ENCODE measurements at places on chromosomes 16 and 17.

- no peak for DNase-seq
Observed at GRCh38 chr17:77827039-77827438, 131.5 kb upstream of the TNRC6C start.

- DNase-seq = no peak
Observed at GRCh38 chr17:82668024-82668630, 19.9 kb upstream of the WDR45B start.

DNA sequence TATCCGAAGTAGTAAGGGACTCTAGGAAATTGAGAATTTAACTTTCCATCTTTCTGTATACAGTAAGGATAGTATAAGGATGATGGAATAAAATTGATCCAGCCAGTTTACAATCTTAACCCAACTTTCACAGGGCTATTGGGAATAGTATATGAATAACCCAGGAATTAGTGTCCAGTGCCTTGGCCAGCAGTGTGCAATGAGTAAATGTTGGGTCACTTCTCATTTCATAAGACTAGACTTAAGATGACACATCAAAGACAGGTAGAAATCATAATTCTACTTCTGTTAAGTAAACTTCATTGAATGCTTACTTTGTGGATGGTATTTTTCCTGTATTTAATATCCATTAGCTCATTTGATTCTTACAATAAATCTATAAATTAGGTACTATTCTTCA, 949.6 kb upstream of the GOT2 start:
- no peak for DNase-seq

- no peak for DNase-seq
Observed at GRCh38 chr17:75684924-75685323, 17.8 kb downstream of the SAP30BP start.

DNA sequence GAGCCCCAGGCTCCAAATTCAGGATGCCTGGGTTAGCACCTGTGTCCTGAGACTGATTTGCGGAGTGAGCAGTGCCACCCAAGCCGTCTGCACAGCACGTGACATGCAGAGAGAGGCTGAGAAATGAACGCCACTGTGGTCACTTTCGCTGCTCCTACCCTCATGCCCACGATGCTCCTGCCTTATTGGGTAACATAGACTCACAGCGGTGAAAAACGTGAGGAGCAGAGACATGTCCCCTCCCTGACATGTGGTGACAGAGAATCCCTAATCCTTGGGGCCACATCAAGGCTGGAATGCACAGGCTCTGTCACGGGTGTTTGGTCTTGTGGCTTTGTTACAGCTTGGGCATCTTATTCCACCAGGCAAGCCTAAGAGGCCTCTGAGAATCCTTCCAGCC, 52.1 kb upstream of the CACNG5 start:
- DNase-seq = no peak

DNA sequence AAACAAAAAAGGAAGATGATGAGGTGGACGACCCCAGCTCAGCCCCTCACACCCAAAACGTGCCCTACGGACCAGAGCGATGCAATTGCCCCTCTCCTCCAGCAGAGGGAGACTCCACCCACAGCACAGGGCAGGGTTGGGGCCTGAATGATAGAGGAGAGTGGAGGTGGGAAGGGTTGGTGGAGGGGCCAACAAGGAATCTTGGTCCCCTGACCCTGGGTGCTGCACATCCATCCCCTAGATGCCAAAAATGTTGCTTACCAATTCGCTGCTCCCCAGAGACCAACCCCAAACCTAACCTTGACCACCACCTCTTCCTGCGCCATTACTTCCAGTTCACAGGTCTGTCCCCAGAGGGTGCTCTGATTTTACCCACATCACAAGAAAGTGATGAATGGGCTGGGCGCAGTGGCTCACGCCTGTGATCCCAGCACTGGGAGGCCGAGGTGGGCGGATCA, 12.9 kb downstream of the P2RX5 start:
- no peak for DNase-seq

- peak; percentile 15 for DNase-seq
Observed at GRCh38 chr17:75783069-75783783, 1.4 kb upstream of the UNK start.

GRCh38 chr16:20074099-20074991, 655 bp upstream of the GPR139 start:
- no peak for DNase-seq

- no peak for DNase-seq
Observed at GRCh38 chr16:20122011-20122410, 48.3 kb upstream of the GPR139 start.

GRCh38 chr16:70701998-70702397, 16.1 kb upstream of the MTSS2 start:
- no peak for DNase-seq

DNA sequence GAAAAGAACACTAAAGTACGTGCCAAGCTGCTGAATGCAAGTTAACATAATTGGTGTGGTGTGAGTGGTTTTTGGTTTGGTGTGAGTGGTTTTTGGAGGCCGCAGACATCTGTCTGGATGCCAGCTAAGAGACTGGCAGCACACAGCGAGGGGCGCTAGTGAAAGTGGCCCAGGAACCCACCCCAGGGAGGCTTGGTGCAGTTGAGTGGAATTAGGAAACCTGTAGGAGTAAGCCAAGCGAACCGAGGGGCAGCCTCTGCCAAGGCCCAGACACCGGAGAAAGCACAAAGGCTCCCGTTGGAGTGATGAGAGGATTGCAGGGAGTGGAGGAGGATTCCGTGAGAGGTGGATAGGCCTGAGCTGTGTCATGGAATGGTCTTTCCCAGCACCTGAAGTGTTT, 24.6 kb upstream of the SLC5A11 start:
- no peak for DNase-seq

- no peak for DNase-seq
Observed at GRCh38 chr16:30076276-30076791, 540 bp downstream of the PPP4C start.

- DNase-seq = no peak
Observed at GRCh38 chr16:65061935-65062518, 59.8 kb downstream of the CDH11 start.

DNA sequence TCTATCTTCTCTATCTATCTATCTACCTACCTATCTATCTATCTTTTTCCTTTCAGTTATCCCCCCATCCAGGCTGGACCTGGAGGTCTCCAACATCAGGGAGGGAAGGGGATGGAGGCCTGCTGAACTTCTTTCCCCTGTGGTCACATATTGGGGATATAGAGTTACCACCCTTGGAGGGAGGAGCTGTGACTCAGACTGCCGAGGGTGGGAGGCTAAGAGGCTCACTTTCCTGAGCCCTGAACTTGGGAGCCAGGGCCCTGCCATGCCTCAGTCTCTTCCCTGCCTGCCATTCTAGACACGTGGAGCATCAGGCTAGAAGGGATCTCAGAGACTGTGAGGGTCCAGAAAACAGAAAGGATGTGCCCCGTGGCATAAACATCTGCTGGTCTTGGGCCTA, 8.4 kb downstream of the LRRC3C start:
- DNase-seq = no peak

GRCh38 chr16:48137822-48138221, 18.0 kb downstream of the ABCC12 start:
- no peak for DNase-seq

GRCh38 chr16:63650550-63650949, 1471.3 kb downstream of the CDH11 start:
- no peak for DNase-seq

- no peak for DNase-seq
Observed at GRCh38 chr17:3318336-3318735, 20.2 kb upstream of the OR3A1 start.

DNA sequence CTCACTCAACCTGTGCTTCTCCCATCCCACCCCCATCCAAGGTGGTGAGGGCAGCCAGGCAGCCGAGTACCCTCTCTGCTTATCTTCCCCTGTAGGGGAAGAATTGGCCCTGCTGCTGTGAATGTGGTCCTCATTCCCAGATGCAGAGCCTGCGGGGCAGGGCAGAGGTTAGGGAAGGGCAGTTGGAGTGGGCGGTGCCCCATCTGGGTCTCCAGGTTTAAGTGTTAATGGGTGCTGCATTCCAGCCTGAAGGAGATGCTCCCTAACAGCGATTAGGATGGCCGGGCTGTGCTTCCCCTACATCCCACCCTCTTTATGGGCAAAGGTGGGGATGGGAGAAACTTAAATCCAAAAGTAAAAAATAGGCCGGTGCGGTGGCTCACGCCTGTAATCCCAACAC, 12.1 kb downstream of the TMEM95 start:
- DNase-seq = no peak

DNA sequence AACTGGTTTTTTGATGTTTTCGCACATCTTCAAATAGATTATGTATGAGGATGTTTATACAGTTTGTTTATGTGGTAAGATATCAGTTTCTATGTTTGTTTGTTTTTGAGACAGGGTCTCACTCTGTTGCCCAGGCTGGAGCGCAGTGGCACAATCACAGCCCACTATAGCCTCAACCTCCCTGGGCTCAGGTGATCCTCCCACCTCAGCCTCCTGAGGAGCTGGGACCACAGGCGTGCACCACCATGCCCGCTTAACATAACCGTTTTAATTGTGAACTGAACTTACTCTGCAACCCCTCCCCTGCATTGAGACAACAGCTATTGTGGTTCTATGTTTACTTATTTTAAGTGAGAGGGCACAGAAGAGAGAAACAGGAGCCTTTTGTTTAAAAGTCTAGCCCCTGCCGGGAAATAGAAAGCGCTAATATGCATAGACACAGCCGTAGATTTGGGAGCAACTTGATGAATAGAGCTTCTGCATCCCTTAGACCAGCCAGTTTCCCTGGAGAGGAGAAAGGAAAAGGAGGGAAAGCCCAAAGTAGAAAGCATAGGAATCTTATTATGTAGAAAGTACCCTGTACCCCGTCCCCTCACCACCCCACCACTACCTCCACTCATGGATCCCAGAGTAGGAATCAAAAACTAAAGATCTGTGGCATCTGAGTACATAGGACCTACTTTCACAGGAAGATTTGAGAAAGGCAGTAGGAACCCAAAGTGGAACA, 19.6 kb upstream of the APPBP2 start:
- no peak for DNase-seq

DNA sequence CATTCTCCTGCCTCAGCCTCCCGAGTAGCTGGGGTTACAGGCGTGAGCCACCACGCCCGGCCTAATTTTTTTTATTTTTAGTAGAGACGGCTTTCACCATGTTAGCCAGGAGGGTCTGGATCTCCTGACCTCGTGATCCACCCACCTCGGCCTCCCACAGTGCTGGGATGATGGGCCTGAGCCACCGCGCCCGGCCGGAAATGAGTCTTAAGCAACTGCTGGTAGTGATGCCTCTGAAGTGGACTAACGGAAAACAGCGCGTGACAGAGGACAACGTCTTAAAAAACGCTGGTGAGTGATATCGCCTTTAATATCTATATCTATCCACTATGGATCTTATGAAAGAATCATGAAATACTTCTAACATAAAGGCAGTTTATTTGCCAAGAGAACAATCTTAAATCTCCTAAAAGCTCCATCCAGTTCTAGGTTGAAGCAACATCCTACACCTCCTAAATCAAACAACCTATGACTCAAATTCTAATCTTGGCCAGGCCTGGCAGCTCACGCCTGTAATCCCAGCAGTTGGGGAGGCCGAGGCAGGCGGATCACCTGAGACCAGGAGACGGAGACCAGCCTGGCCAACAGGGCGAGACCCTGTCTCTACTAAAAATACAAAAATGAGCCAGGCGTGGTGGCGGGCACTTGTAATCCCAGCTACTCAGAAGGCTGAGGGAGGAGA, 69.8 kb downstream of the NXN start:
- DNase-seq = no peak

DNA sequence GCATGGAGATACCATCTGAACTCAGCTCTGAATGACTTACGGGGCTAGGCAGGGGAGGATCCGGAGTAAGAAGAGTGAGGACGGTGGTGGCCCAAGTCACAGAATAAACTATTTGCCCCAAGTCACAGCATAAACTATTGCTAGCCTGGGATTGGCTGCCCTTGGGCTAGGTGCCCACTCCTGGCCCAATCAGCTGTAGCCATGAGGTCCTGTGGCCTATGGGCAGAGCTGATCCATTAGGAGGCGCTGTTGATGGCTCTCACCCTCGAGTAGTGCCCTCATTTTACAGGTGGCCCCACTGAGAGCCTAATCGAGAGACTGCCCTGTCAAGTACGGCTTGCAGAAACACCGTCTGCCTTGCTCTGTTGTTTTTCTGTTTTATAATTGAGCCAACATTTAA, 62.3 kb upstream of the ZNF423 start:
- DNase-seq = no peak

DNA sequence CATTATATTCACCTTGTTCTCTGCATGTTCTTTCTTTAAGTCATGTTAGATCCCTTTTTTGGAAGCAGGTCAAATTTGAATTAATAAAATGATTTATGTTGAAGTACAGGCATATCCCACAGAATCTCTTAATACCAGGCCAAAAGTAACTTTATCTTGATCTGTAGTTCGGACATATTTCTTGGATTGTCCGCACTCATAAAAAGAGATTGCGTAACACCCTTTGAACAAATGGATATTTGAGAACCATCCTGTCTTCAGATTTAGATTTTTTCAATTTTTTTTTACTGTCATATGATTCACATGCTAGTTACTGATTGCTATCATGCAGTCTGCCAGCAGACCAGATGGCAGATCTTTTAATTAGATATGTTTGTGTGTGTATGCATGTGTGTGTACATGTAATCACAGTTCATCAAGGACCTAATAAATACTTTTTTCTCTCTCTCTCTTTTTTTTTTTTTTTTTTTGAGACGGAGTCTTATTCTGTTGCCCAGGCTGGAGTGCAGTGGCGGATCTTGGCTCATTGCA, 352.6 kb downstream of the WWOX start:
- DNase-seq = no peak

DNA sequence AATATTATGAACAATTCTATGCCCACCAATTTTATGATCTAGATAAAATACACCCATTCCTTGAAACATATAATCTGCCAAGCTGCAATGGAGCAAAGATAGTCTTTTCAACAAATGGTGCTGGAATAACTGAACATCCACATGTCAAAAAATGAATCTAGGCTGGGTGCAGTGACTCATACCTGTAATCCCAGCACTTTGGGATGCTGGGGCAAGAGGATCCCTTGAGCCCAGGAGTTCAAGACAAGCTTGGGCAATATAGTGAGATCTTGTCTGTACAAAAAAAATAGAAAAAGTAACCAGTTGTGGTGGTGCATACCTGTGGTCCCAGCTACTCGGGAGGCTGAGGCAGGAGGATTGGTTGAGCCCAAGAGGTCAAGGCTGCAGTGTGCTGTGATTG, 92.5 kb downstream of the N4BP1 start:
- DNase-seq = no peak

- no peak for DNase-seq
Observed at GRCh38 chr16:22360963-22361659, 13.3 kb downstream of the CDR2 start.

DNA sequence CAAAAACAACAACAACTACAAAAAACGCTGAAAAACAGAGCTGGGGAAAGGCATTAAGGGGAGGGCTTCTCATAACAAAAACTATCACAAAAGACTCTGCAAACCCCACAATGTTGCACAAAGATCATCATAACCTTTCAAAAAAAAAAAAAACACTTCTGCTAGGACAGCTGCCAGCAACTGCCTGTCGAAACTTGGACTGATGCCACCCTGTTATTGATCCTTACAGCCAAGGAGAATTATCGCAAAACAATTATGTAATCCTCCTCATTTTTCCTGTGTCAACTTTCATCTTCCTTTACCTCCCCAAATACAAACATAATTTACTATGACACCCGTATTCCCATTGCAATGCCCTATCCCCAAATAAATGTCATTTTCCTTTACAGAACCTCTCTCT, 9.3 kb downstream of the CCDC40 start:
- peak; percentile 54 for DNase-seq

All from NCI-H2029 (cell line).